ENCODE measurements at places on chromosomes 2 and 18.

DNA sequence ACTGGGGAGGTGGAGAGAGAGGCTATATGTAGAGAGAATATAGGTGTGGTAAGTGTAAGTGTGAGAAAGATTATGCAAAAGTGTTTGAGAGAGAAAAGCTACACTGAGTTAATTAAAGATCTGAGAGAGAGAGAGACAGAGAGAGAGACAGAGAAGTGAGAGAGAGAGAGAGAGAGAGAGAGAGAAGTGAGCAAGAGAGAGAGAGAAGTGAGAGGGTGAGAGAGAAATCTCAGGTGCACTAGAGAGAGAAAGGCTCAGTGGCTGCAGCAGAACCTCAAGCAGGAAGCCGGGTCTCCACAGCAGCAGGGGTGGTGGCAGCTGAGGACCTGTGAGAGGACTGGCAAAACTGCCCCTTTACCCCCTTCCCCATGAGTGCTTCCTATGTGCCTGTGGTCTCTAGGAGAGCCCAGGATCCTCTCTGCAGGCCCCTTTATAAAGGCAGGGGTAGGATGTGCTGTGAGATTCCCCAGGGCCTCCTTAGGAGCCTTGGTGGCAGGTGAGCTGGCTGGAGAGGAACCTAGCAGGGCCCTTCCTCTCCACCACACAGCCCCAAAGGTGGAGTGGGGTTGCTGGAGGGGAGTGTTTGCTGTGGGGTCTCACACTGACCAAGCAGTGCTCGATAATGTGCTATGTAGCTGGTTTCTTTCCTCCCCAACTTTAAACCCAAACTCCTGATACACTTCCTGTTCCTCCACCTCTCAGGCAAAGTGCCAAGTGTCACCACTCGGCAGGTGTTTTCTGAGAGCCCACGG, 52.6 kb downstream of the SLC4A5 start:
- DNase-seq: no peak

DNA sequence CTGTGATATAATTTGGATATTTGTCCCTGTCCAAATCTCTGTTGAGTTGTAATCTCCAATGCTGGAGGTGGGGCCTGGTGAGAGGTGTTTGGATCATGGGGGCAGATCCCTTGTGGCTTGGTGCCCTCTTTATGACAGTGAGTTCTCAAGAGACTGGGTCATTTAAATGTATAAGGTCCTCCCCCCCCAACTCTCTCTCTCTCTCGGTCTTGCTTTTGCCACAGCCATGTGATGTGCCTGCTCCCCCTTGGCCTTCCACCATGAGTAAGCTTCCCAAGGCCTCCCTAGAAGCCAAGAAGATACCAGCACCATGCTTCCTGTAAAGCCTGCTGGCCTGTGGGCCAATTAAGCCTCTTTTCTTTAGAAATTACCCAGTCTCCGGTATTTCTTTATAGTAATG, 58.6 kb downstream of the FN1 start:
- DNase-seq: no peak

DNA sequence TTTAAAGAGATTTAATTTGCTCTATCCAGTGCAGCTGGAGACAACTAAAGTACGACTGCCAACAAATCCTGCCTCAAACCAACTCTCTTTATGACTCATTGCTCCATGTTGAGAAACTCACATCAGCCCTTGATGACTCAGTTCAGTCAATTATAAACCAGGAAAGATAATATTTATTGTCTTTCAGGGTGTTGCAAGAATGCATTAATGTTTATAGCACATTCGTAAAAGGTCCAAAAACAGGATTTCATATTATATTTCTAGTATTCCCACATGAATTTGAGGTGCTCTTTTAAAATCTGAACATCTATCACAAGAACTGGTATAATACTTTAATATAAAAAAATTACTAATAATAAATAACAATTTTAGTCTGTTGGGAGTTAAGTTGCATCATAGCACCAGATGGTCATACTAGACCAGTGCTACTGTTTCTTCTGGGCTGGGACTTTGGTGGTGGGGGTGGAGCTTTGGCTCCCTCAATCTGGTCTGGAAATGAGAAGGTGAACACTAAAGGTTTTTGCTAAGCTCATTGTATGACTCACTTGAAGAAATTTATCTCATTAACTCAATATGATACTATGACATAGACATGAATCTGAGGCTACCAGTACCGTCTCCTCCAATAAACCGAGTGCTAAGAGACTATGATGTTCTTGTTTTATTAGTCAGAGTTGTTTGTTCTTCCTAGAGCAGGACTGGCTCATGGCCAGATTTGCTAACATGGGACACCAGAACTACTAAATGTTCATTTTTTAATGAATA, 26.6 kb upstream of the MAP3K20 start:
- no peak for DNase-seq

- DNase-seq: no peak
Measured at GRCh38 chr2:18379870-18380269, 180.6 kb downstream of the RDH14 start.
